ENCODE measurements at places on chromosomes 12 and 14. TPM values are rescaled to one million over a fixed set of nuclear protein-coding genes. Genes with fewer than 3 reads are reported as not detected.
A peak's percentile ranks its signal among the peaks of the same experiment; 100 is the strongest.

DNA sequence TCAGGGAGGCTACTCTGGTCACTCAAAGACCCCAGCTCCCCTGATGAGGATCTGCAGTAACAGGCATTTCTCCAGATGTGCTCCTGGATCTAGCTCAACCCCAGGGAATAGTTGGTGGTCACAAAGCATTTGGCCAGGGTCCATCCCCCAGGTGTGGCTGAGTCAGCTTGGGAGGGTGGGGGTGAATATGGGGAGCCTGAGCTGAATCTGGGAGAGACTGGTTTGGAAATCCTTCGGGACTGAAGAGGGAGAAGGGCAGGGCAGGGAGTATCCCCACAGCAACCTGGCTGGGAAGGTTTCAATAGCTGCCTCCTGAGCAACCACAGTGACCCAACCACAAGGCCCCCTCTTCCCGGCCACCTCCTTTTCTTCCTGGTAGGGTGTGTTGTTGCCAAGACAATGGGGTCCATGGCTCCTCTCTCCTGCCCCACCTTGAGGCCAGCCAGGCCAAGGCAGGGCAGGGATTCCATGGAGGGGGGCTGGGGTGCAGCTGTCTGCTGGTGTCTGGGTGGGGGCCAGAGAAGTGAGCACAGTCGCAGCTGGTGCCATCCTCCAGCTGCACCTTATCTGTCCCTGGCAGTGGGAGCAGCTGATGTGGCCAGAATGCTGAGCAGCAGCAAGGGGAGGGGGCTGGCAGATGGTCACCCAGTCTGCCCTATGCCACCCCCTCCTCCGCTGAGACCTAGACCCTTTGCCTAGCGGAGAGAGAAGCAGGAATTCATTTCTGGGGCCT, 5.5 kb downstream of the ASIC1 start:
- no peak for DNase-seq

DNA sequence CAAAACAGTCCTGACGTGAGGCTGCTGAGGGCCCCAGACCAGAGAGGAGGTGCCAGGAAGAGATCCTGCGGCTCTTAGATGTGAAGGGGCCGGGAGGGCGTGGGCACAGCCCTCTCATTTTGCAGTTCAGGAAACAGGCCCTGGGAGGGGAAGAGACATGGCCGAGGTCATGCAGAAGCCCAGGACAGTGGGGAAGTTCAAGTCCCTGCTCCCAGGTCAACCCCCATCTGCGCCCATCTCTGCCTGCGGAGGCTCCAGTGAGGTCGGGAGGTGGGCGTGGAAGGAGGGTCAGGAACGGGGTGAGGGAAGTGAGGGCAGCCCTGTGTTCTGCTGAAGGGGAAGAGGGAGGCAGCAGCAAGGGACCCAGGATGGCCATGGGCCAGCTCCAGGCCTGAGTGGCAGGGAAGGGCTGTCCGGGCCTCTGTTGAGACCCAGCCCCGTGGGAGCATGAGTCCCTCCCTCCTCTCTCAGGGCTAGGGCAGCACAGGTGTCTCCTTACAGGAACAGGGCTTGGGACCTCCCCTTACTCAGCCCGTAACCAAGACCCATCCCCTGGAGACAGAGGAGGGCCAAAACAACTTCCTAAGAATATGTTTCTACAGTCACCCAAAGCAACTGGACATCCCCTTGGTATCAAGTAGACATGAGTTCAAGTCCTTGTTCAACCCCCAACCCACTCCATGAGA, 90.8 kb downstream of the LGMN start:
- no peak for DNase-seq

GRCh38 chr14:96189281-96189711, 15.3 kb upstream of the BDKRB2 start:
- DNase-seq = peak; percentile 59

GRCh38 chr12:132160601-132161035, 16.4 kb downstream of the NOC4L start:
- no peak for DNase-seq

GRCh38 chr14:99727096-99727870, 43.2 kb downstream of the CYP46A1 start:
- no peak for DNase-seq

DNA sequence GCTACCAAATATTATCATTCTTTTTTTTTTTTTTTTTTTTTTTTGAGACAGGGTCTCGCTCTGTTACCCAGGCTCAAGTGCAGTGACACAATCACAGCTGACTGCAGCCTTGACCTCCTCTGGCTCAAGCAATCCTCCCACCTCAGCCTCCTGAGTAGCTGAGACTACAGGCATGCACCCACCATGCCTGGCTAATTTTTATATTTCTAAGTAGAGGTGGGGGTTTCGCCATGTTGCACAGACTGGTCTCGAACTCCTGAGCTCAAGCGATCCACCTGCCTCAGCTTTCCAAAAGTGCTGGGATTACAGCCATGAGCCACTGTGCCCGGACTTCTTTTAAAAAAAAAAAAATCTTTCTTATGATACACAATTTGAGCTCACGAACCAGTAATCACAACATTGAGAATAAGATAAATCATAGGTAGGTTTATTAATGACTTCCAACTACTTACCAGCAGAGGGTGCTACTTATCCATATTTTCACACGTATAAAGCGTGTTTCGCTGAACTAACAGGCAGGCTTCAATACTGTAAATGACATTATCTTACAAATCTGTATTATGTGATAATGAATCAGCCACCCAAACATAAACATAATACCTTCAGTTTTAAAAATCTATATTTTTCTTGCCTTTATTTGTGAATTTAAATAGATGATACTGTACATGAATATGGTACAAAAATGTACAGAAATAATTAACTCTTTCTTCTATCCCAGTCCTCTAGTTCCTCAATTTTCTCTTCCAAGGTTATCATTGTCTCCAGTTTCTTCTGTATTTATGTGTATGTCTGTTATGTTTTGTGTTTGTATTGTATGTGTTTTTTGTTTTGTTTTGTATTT, 42.5 kb upstream of the BCAT1 start:
- peak; percentile 62 for DNase-seq

DNA sequence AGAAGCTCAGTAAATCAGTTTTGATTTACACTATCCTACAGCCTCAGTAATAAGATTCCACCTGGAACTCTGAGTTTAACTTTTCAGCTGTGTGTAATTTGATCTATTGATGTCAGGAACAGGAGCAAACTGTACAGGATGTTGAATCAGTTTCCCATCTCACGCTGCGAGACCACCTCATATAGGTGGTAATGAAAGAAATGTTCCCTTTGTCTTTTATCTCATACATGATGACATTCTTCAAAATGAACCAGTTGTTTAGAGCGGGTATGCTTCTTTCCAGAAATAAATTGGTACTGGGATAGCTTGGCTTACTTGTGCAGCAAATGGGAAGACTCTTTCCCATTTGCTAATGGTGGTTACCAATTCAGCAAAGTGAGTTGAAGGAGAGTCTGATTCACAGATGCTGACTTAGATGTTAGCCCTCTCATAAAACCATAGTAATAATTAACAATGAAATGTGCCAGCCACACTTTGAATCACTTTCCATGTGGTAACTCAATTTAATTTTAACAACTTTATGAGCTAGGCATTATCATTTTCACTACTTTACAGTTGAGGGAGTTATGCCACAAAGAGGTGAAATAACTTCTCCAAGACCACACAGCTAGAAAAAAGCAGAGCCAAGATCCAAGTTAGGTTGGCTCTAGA, 251.5 kb downstream of the PAWR start:
- DNase-seq = no peak

GRCh38 chr12:124835656-124836410, 27.8 kb downstream of the SCARB1 start:
- peak; percentile 26 for DNase-seq

DNA sequence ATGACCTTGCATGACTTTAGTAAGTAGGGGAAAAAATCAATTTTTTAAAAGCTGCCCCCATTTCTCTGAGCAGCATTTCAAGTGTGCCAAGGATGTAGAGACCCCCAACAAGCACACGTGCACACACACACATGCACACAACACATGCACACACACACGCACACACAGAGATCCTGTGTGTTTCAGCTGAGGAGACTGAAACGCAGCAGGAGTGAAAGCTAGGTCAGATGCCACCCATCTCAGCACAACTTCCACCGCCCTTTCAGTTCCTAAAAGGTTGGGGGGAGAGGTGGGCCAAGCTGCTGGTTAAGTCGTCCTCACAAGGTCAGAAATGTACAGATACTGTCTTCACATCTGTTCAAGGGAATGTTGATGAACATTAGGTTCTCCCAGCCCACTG, 13.9 kb downstream of the MYL2 start:
- DNase-seq = no peak

DNA sequence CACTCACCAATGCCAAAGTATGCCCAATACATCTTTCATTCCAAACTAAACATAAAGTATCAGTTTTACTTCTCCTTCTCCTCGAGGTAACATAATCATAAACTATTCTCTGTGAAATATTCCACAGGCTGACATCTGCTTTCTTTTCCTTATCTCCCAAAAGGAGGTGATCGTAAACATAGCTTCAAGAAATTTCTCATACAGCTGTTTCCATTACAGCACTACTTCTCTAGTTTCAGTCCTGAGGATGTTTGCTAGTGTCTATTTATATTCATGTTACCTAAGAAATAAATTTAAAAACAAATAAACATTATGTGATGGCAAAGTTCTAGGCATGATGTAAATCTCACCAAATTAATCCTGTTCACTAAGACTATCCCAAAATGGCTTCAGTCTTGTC, 90.1 kb upstream of the CPSF6 start:
- peak; percentile 39 for DNase-seq

CLEC6A gene
- total RNA-seq = not detected

GRCh38 chr14:54475187-54475899, 13.4 kb downstream of the GMFB start:
- peak; percentile 47 for DNase-seq

GRCh38 chr14:78764645-78765044, 594.5 kb downstream of the NRXN3 start:
- no peak for DNase-seq

DNA sequence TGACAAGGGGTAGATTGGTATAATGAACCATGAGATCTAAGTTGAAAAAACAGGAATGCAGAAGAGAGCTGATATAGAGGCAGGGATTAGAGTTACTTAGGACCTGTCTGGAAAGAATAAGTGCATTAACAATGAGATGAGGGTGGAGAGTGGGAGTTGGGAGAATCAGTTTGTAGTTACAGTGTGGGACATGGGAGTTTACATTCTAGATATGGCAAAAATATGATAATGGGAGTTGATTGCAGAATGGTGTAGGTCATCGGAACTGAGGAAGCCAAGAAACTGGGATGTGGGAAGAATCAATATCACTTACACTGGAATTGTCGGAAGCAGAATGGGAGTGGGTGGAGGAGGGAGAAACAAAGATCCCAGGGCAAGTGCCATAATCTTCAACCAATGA, 301.1 kb upstream of the NPAS3 start:
- no peak for DNase-seq

COX8C gene
- not detected for total RNA-seq

DNA sequence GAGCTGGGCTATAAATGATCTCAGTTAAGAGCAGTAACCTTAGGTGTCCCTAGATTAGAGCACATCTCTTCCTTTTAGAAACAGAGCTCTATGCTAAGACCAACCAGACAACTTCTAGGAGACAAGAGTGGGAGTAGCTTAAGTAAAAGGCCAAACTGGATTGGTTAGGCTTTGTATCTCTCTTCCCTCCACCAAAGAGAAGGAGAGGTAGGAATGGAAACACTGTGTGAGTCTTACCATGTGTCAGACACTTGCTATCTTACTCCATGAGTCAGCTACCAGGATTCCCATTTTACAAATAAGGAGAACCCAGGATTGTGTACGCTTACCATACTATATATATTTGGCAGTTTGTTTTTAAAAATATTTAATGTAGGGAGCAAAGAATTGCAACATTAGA, 122.9 kb downstream of the PAX9 start:
- DNase-seq = no peak

DNA sequence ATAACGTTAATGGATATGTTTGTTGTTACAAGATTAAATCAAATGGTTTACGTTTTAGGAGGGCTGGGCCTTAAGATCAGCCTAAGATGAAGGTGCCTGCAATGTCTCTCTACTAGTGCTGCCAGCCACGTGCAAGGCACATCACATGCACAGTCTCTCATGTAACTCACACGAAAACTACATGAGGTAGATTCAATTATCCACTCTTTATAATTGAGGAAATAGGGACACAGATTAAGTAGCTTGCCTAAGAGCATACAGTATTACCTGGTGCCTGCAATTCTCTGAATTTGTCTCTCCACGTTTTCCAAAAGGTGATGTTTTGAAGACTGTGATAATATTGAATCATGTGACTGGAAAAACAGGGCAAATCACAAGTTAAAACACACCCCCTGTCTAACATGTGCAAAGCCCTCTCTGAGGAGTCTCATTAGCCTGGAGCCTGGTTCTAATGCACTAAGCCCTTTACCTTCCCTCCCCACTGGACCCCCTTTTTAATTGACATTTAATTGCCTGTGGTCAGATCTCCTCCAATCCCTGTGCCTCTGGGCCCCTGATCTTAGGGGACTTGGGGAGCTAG, 14.6 kb upstream of the ATP2A2 start:
- DNase-seq = no peak

DNA sequence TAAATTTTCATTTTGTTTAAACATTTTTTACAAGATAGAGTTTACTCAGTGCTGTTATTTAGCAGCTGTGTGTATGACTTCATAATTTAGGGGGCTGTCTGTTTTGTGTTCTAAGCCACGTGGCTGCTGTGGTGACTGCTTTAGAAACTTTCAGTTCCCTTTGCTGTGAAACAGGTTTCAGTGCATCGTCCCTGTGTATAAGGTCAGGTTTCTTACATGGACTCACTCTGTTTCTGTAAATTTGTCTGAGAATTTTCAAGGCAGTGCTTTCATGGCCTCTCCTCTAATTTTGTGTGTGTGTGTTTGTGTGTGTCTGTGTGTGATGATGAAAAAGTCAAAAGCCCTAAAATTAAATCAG, 32.4 kb downstream of the BICD1 start:
- peak; percentile 82 for DNase-seq

DTX3 gene
- 19.0 TPM for total RNA-seq

GRCh38 chr12:82593143-82593542, 93.6 kb upstream of the TMTC2 start:
- DNase-seq = no peak

GRCh38 chr14:50047274-50047676, 69.1 kb downstream of the VCPKMT start:
- no peak for DNase-seq

DNA sequence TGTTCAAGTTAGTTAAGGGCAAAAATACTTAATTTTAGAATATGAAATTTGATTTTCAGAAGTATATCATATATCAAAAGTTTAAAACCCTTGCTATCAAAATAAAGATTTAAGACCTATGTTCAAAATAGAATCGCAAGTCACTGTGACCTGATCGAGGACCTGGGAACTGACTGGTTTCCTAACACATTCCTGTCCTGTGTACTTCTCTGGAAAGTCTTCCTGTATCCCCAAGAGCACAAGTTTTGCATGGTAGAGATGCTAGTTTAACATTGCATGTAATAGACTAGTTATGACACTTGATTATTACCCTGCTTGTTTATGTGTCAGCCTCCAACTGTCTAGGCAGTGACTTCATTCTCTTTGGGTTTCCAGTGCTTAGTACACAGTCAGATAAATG, 30.3 kb downstream of the BCAT1 start:
- DNase-seq = no peak

DNA sequence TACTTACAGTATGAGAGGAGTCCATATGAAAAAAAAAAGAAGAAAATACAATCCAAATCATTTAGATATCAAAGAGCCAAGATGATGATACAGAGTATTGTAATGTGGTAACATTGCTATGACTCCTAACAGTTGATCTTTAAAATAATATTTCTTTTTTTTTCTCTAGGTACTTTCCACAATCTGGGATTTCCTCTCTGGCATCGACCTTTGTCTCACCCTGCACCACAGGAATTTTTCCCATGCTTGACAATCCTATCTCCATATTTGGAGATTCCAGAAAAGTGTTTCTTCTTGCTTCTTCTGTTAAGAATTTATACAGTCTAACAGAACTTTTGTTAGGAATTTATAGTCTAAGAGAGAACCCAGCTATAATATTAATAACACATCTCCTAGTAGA, 184.4 kb downstream of the ITPR2 start:
- DNase-seq = peak; percentile 78

VWF gene
- total RNA-seq = under 0.01 TPM

All from fibroblast of villous mesenchyme (primary cell).